ENCODE measurements at places on chromosomes 3 and 15.

- no peak for DNase-seq
Measured at GRCh38 chr15:98671060-98672008, 23.0 kb downstream of the IGF1R start.

DNA sequence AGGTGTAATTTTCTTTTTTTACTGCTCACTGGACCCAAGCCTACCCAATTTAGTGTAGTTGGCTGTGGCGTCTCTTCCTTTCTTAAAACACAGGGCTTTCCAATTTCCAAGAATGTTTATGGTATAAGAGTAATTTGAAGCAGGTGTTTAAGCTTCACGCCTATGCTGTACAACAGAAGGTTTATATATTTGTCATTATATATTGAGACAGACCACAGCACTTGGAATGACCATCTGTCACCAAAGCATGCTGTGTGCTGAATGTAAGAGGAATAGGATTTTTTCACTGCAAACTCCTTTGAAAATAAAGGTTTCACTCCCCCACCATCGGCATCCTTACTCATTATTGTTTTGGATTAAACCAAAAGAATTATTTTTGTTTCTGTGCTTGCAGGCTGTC is 325.7 kb downstream of the OTOL1 start:
- no peak for DNase-seq

DNA sequence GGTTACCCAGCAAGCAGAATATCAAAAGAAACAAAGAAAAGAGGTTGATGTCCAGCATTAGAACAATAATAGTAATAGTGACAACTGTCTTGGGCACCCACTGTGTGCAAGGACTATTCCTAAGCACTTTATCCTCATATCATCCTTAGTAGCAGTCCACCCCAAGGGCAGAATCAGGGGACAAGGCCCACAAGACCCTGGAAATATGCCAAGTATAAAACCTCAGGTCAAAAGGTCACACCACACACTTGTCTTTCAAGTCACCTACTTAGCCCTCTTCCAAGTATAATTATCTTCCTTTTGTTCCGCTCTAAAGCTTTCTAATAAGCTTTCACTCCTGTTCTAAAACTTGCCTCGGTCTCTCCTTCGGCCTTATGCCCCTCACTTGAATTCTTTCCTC is 124.0 kb upstream of the STT3B start:
- DNase-seq, result no peak

GRCh38 chr15:100633763-100634075 is 31.3 kb downstream of the ASB7 start:
- no peak for DNase-seq

DNA sequence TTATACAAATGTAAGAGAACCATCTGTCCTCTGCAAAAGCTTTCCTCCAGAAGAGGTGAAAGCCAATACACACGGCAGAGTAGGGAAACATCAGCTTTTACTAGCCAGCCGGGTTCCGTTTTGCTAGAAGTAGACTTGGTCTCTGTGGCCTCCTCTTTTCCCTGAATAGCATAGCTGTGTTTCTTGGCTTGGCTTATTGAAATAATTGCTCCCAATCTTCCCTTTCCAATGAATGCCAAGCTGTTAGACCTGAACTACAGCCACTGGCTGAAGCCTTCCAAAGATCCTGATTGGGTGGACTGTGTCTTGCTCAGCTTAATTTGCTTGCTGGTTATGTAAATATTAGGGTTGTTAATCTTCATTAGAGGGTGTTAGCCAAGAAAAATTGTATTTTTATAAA is 157.8 kb upstream of the ROPN1 start:
- no peak for DNase-seq

DNA sequence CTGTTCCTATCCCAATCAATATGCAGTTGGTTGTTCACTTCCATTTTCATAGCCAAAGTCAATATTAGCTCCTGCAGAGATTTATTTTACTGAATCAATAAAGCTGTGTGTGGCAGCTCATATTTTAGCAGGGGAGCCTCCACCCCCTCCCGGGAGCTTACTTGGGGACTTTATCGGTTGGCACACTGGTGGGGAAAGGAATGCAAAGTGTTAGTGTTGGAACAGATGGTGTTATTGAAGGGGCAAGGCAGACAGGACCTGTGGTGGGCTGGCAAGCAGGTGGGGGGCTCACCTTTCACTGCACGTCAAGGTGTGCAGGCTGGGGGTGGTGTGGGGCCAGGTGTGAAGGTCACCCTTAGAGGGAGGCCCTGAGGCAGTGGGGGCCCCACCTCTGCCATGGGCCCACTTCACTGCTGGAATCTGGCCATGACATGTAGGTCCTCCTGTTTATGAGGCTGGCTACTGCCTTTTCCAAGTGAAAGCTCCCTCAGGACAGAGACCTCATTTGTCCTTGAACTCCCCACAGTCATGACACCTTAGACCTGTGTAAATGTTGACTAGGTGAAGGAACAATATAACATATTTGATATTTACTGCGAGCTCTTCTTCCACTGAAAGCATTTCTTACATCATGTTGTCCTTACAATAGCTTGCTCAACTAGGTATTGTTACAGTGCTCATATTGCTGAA is 44.0 kb upstream of the SEC22A start:
- no peak for DNase-seq

GRCh38 chr3:56339244-56339643 is 129.0 kb downstream of the ERC2 start:
- DNase-seq, result no peak

DNA sequence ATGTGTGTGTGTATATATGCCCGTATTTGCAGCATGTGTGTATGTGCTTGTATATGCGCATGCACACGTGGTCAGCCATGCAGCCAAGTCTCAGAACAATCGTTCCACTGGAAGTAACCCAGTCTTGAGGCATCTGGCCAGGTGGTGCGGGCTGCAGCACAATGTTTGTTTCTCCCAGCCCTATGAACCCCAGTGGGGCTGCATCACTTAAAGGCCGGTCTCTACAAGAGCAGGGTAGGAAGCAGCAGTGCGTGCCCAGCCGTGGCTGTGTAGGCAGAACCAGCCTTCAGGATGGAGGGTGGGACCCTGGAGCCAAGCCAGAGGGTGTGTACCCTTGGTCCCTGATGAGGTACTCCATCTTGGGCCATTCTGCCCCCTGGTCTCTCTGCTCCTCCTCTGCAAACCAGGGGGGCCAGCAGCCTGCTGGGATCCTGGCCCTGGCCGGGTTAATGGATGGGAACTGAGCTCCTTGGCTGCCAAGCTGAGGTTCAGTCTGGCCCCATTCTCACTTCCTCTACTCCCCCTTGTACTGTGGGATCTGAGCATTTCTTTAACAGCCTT is 11.8 kb downstream of the KLF13 start:
- DNase-seq, result peak; percentile 16

DNA sequence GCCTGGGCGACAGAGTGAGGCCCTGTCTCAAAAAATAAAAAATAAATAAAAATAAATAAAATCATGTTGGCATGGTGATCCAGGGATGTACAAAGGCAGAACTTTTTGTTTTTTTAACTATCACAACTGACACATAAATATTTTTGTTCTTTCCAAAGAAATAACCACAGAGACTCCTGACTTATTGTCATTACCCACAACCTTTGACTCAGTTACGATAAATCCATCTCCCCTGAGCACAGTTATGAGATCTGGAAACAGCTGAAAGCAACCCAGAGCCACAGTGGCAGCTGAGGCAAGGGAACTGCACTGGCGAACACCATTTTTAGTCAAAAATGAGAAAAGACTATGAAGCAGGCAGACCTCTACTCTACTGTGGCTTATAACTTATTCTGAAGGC is 24.0 kb downstream of the OSBPL10 start:
- no peak for DNase-seq

DNA sequence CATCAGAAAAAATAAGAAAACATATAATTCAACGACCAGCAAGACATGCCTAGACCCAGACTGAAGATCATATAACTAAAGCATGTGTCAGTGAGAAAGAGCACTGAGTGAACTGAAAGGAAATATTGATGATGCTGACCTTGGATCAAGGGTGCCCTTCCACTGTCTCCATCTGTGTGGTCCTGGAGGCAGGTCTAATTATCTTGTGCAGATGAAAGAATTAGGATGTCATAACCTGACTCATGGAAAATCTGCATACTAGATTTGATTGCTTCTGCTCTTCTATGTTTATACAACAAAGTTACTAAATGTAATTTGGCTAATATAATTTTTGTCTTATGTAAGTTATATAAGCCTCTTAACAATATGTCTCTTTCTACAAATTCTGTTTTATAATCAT is 264.6 kb upstream of the TGFBR2 start:
- DNase-seq, result no peak

DNA sequence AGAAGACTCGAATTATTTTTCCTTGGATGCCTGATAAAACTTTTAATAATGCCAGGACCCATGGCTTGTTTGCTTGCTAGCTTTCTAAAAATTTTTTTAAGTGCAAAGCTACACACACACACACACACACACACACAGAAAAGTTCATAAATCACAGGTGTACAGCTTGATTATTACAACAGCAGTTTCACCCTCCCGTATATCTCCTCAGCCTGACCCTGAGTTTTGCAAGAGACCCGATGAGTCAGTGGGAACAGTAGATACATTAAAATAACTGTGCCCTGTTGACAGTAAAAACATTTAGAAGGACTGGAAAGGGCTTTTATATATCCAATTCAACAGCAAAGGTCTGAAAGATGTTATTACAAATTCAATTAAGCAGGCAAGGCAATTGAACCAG is 46.7 kb downstream of the EMC4 start:
- DNase-seq, result no peak

GRCh38 chr15:68214838-68215254 is 9.7 kb upstream of the CALML4 start:
- DNase-seq, result no peak

- DNase-seq, result no peak
Measured at GRCh38 chr3:56361731-56362130, 106.5 kb downstream of the ERC2 start.

DNA sequence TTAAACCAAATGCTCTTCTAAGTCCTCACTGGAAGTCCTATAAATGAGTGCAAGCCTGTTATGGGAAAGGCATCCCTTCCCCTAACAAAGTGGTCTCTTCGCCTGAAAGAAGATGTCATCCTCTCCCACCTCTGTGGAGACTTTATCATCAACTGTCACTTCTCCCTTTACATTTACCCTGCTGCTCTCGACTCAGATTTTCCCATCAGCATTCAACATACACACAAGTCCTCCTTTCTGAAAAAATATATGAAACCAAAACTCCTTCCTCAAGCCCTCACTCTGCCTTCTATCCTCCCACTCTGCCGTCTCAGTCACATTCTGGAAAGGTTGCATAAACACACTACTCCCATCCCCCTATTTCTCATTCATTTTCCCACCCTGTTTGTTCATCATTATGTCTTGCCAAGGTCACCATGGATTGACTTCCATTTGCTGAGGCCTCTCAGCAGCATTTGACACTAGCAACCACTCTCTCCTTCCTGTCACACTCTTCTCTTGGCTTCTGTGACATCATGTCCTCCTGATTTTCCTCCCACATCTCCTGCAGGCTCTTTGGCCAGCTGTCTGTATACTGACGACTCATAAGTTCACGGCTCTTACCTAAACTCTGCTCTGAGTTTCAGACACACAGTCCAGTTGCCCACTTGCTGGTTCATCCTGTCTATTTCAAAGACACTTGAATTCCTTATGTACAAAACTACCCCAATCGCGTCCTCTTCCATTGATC is 70.3 kb upstream of the SMAD3 start:
- no peak for DNase-seq

- DNase-seq, result no peak
Measured at GRCh38 chr15:47971637-47972036, 149.2 kb upstream of the SLC24A5 start.

DNA sequence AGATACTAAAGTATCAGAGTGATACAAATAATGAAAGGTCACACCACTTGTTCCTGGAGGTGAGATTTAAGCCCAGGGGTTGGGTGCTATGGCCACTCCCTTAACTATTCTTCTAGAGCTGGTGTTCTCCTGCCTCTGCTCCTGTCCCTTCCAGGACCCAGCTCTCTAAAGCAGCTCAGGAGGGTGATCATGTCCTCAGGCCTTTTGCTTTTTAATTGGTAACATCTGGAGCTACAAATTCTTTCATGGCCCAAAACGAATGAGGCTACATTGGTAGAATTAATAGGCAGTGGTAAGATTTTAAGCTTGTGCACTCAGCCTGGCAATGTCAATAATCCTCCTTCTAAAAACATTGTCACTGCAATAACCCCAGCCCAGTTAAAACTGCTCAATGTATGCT is 38.2 kb upstream of the CNOT10 start:
- DNase-seq, result no peak

- DNase-seq, result no peak
Measured at GRCh38 chr15:98924401-98925049, 83.1 kb downstream of the PGPEP1L start.

- no peak for DNase-seq
Measured at GRCh38 chr3:3170998-3171397, 8.5 kb downstream of the CRBN start.

DNA sequence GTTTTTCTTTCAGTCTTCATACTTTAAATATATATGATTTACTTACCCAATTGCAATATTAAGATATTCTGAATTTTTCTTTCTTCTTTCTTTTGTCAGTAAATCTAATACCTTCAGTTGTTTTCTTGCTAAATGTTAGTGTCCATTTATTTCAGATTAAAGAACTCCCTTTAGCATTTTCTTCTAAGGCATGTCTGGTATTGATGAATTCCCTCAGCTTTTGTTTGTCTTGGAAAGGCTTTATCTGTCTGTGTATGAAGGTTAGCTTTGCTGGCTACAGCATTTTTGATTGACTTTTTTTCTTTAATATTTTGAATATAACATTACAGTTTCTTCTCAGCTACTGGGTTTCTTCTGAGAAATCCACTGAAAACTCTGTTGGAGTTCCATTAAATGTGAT is 64.0 kb upstream of the PLSCR4 start:
- no peak for DNase-seq

DNA sequence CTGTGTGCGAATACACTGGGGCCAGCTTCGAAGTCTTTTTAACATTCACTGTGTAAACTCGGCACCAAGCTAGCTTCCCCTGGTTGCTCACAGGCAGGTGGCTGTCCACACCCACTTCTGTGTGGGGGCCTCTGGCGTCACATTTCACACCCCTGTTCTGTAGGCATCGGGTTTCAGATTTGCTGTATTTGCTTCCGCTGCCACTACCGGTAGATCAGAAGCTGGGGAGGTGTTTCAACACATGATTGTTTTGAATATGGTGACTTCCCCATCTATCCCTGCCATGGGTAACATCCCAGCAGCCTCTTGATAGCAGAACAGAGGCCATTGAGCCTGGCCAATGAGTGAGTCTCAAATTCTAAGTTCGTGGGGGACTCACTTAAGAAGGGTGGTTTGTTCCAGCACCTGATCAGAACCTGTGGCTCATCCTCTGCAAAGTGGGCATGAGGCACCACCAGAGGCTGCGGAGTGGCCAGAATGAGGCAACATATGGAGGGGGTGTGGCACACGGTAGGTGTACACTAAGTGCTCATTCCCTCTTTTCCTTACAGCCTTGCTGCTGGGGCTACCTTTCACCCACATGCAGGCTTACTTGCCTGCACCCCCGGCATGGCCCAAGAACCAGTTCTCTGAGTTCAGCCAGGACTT is 61.5 kb downstream of the IQSEC1 start:
- DNase-seq, result no peak

Measured in NCI-H345 (cell line).